Stimulated activated CD8-positive, alpha-beta memory T cell treated with anti-CD3 and anti-CD28 coated beads, Interleukin-4, amount 100 ng/mL, for 1 hour (primary cell): ENCODE measurements at places on chromosomes 3 and 15.

- DNase-seq, result no peak
Observed at GRCh38 chr15:31452595-31453557, 126.2 kb downstream of the KLF13 start.

DNA sequence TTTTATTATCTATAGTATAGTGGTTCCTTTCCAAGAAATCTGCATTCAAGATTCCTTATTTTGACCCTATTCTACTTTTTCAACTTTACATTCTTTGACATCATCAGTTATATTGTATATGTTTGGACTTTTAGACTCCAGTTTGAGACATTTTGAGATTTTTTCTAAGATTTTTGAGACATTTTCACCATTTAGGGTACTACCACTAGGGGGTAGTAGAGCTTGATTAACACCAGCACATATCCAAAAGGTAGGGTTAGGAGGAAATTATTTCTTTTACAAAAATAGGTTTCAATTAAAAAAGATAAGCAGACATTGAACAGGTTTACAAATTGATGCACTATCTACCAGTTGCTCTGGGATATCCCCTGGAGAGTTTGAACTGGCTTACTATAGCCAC is 262.5 kb downstream of the SCAPER start:
- DNase-seq, result no peak

DNA sequence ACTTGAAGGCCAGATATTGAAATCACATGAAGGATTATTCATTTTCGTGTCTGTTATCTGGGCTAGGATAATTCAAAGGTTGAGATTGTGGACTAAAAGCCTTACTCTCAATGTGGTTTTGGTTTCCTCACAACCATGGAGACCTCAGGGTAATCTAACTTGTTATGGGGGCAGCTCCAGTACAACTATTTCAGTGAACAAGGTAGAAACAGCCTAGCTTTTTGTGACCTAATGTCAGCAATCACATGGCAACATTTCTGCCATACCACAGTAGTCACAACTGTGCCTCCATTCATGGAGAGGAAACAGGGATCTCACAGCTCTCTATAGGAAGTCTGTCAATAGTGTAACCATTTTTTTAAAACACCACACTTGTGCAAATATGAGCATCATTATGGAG is 62.4 kb upstream of the RARB start:
- DNase-seq, result no peak

GRCh38 chr3:186303965-186304364 is 58.1 kb downstream of the DGKG start:
- no peak for DNase-seq

DNA sequence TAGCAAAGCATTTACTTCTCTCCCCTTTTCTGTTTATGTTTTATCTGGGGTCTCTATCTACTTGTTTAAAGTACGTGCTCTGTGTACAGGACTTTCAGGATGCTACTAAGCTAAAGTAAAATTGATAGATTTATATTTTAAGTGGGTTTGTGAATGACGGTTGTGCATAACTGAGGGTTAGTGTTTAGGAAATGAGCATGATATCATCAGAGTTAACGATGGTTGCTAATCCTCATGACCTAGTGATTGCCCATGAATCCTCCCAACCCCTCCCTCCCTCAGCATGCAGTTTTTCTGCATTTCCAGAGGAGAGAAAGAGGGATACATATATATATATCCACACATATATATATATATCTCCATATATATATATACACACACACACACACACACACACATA is 957.2 kb downstream of the TUSC7 start:
- DNase-seq, result no peak

DNA sequence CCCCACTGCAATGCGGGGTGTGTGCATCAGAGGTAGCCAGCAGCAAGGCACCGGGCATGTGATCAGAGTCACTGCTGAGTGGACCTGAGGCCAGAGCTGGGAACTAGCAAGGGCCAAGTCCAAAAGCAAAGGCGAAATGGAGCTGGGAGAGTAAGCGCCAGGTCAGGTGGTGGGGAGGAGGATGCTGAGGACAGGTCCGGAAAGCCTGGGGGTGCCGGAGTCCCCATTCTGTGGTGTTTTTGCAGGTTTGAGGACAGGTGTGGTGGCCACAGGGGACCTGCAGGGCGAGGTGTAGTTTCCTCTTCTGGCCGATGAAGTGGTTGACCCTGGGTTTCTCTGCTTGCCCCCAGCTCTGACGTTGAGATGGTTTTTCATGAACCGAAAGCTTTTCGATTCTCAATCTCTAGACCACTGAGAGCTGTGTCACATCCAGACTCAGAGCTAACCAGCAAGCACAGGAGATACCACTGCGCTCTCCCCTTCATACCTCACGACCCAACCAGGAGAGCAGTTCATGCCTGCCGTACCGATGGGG is 35.0 kb upstream of the HES1 start:
- no peak for DNase-seq

DNA sequence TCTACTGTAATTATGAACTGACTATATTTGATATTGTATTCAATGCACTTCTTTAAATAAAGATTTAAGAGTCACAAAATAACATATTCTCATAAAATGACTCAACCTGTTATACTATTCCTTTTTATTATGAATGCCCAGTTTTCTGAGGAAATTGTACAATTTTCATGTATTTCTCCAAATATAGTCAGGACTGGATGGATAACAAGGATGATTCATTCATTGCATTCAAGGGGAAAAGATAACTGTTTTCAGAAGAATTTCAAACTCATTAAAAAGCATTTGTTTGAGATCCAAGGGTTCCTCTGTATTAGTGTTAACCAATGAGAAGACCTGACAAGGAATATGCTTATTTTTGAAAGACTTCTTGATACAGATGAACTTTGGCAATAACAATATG is 163.7 kb downstream of the MEIS2 start:
- no peak for DNase-seq

DNA sequence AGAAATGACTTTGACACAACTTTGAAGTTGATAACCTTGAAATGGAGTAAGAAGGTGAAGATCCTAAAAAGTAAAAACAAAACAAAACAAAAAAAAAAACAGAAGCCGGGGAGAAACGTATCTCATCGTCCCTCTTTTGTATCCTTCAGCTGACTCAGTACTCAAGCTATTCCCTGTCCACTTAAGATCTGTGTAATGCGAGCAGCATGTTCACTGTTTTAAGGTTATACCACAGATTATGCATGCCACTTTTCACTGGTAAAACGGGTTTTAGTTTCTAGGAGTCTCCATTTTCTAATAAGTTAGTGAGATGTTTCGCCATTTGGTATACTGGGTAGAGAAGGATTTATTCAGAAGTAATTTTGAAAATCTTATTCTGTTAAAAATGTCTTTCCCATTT is 324.3 kb downstream of the FEZF2 start:
- DNase-seq, result no peak

GRCh38 chr3:78823859-78824258 is 943.9 kb downstream of the ROBO1 start:
- no peak for DNase-seq

- no peak for DNase-seq
Observed at GRCh38 chr15:49040151-49040550, 6.1 kb downstream of the SECISBP2L start.

- no peak for DNase-seq
Observed at GRCh38 chr3:53585627-53586026, 91.2 kb downstream of the CACNA1D start.

GRCh38 chr15:100468285-100468684 is 60.5 kb downstream of the CERS3 start:
- DNase-seq, result no peak

GRCh38 chr3:177337541-177338331 is 140.5 kb upstream of the TBL1XR1 start:
- no peak for DNase-seq

- no peak for DNase-seq
Observed at GRCh38 chr15:65392368-65392767, 14.6 kb upstream of the IGDCC3 start.

DNA sequence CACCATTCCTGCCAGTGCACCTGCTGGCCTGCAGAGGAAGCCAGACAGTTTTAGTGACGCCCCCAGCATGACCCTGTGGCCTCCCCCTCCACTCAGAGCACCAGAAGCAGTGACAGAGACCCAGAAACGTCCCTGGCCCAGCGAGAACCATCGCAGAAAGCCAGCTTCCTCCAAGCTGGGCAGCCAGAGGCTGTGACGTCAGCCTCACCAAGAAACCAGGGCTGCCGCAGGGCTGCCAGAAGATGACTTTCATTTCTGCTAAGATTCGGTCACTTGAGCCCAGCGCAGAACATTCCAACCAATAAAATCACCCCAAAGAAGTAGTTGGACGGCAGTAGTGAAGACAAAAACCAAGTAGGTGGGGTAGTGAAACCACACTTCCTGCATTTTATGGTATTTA is 29.6 kb upstream of the RPL32 start:
- no peak for DNase-seq

DNA sequence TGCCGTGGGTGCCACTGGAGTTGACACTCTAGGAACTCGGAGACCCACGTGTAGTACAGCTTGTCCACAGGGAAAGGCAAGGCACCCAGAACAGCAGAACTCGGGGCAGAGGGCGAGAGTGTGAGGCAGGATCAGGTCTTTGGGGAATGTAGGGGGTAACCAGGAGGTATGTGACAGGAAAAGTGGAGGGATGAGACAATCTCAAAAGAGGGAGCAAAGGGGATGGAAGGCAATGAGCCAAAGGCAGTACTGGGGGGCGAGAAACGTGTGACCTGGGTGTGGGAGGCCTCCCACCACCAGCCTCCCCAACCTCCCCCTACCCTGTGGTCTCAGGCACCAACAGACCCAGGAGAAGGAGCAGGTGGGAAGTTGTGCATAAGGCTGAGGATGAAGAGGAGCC is 48.9 kb downstream of the UMPS start:
- DNase-seq, result no peak

DNA sequence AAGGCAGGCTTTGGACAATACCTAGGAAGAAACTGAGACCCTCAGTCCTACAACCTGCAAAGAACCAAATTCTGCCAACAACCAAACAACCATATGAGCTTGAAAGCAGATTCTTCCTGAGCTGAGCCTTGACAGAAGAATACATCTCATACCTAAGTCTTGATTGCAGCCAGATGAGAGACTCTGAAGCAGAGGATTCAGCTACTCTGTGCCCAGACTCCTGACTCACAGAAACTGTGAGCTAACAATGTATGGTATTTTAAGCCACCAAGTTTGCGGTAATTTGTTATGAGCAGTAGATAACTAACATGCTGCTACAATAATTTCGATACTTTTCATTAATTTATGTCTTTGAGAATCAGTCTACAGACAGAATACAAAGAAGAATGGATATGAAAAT is 325.1 kb upstream of the CBLB start:
- no peak for DNase-seq

DNA sequence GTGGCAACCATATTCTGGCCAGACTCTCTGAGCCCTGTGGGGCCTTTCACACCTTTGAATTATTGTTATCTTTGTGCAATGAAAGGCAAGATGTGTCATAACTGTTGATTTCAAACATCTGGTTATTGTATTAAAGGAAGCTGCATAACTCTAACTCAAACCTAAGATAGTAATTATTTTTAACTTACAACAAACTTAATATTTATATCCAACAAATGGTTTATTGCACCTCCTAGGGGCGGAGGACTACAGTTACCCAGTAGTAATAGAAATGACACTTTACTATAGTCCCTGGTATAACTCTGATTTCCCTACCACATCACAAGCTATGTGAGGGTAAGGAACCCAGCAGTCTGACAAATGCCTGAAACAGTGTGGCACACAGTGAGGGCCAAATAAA is 363.9 kb upstream of the SUCLG2 start:
- DNase-seq, result no peak

GRCh38 chr15:101052031-101052620 is 133.0 kb downstream of the LRRK1 start:
- DNase-seq, result no peak

DNA sequence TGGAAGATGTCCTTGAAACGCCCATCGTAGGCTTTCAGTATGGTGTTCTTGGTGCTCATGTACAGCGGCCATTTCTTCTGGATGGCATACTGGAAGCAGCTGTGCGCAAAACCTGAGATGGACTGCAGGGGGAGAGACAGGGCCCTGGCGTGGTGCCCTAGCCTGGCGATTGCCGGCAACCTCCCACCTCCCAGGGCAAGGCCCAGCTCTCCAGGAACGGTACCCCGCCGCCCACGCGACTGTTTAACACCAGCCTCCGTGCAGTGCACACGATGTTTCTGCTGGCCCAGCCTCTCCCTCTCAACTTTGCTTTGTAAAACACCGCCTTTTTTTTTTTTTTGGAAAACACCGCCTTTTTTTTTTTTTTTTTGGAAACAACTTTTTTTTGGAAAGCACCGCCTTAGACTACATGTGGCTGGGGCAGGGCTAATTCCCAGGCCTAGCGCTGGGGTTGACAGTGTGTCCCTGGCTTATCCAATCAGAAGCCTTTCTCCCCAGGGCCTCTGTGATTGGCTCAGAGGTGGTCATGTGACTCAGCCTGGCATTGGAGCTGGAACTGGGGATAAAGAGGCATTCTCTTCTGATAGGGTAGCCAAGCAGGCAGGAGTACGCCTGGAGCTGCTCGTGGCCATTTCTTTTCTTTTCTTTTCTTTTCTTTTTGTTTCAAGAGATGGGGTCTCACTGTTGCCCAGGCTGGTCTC is 14.7 kb downstream of the IDH2 start:
- no peak for DNase-seq

DNA sequence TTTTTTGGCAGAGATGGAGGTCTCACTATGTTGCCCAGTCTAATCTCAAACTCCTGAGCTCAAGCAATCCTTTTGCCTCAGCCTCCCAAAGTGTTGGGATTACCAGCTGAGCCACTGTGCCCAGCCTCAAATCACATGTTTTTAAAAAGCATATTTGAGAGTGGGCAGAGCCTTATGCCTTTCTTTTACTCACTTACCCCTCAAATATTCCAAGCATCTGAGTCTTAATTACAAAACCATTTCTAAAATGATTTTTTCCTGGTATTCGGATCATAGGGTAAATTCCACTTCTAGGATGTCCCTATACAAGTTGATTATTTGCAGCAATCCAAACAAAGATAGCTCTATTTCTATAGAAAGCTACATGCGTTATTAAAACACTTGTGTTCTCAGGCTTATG is 106.1 kb downstream of the RFTN1 start:
- no peak for DNase-seq

DNA sequence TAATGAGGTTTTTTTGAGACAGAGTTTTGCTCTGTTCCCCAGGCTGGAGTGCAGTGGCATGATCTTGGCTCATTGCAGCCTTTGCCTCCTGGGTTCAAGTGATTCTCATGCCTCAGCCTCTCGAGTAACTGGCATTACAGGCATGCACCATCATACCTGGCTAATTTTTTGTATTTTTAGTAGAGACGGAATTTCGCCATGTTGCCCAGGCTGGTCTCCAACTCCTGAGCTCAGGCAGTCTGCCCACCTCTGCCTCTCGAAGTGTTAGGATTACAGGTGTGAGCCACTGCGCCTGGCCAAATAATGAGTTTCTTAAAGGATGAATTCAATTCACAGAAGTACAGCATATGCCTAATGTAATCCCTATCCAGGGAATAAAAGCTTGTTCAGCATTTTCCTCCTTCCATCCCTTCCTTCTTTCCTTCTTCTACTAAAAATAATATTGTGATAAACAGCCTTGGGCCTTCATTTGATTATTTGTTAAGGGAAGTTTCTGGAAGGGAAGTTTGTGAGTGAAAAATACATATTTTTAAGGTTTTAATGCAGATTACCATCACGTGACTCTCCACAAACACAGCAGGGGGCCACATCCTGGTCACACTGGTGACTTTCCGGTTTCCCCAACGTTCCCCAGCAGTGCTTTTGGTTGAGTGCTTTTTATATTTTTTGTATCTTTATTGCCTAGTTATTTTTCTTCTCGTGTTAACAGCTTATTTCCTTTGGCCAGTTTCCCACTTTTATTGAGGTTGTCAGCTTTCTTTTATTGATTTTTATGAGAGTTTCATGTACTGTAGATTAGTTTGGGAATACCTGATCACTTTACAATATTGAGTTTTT is 116.8 kb downstream of the USP13 start:
- no peak for DNase-seq
